ENCODE measurements at places on chromosomes 6 and 20.

GRCh38 chr6:130381012-130381411 is 15.2 kb downstream of the TMEM200A start:
- DNase-seq = no peak

- no peak for DNase-seq
These were observed 128.6 kb upstream of the BACH2 start for GRCh38 chr6:90425161-90425641.

DNA sequence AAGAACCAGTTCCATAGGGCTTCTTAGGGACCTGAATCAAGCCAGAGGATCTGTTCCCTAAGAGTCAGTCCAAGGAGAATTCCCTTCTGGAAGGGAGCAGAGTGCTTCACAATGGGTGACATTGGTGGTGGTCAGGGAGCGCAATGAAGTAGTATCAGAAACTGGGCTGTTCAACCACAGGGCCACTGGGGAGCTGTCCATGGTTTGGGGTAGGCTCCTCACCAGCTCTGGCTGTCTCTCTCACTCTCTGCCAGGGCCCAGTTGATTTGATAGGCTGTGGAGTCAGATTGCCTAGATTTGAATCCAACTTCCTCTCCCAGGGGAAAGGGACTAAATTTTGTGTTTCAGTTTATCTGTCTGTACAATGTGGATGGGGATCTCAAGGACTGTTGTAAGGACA is 36.7 kb upstream of the CHD6 start:
- DNase-seq = peak; percentile 33

DNA sequence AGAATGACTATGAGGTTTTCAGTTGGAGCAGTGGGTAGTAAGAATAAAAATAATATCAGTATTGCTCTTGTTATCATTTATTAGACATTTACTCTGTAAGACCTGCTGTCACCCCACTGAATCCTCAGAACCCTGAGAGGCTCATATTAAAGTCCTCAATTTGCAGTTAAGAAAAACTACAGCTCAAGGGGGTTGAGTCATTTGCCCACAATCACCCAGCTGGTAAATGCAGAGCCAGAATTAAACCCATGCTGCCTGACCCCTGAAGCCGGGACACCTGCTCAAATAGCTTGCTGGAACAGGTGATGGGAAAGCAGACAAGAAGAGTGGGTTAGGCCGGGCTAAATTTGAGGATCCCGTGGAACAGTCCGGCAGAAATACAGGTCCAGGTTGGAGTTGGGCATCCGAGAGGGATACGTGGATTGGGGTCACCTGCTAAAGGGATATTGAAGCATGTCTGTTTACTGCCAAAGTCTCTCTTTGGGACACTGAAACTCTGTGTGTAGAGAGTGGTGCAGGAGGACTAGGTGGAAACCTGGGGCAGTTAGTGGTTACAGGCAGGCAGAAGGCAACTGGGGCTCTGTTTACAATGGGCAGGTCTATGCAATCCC is 344.1 kb downstream of the CDC5L start:
- peak; percentile 47 for DNase-seq
